ENCODE measurements at places on chromosomes 6 and 20. TPM values are rescaled to one million over a fixed set of nuclear protein-coding genes. Genes with fewer than 3 reads are reported as not detected.
A peak's percentile ranks its signal among the peaks of the same experiment; 100 is the strongest.

DNA sequence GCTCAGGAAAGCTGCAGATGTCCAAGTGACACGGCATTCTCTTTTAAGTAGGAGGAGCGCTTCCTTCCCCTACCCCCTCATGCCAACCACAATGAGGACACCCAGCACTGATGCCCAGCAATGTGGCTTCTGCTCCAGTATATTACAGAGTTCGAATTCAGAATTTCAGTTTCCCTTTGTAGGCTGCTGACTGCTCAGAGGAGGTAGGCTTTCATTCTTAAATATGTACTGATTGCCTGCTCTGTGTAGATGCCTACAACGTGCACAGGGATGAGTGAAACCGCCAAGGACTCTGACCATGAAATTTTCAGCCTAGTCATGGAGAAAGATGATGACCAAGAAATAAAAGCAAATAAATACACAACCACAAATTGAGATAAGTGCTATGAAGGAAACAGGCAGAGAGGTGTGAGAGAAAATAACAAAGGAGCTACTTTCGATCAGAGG, 50.9 kb upstream of the TNFAIP3 start:
- peaks cover 28% of the 10 kb centered on the region for H3K4me1 ChIP-seq
- no peaks in the 10 kb centered on the region for H3K27me3 ChIP-seq
- H3K4me3 ChIP-seq, result no peak overlapping the region
- no peak overlapping the region for H3K27ac ChIP-seq
- no peak for DNase-seq

GRCh38 chr6:144122861-144123260, 27.5 kb upstream of the STX11 start:
- H3K27me3 ChIP-seq, result peaks cover 19% of the 10 kb centered on the region
- no peaks in the 10 kb centered on the region for H3K36me3 ChIP-seq
- H3K27ac ChIP-seq, result no peak overlapping the region

PAX1 gene
- not detected for total RNA-seq

VWA7 gene
- 0.79 TPM for total RNA-seq

DNA sequence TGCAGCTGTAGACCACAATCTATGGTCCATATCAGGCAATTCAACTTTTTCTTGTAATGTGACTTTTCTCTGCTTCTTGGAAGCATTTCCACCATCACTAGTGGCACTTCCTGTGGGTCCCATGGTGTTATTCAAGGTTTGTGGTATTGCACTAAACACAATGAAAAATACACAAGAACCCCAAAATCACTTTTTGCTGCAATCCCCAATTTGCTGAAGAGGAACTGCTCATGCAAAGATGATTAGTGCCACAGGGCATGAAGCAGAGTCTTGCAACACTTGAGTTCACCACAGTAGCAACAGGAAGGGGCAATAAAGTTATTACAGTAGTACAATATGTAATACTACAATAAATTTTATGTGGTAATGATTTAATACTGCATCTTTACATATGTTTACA, 16.8 kb upstream of the TAAR1 start:
- H3K27me3 ChIP-seq, result no peaks in the 10 kb centered on the region
- no peak for DNase-seq
- no peak overlapping the region for H3K27ac ChIP-seq
- no peak overlapping the region for H3K4me3 ChIP-seq

PSMA7 gene
- total RNA-seq, result 531 TPM

GRCh38 chr6:142694054-142694453, 250.9 kb downstream of the HIVEP2 start:
- no peak overlapping the region for H3K4me3 ChIP-seq
- no peak for DNase-seq
- H3K4me1 ChIP-seq, result peaks cover 20% of the 10 kb centered on the region
- no peak overlapping the region for H3K27ac ChIP-seq
- H3K27me3 ChIP-seq, result peaks cover 23% of the 10 kb centered on the region

GRCh38 chr20:47785311-47785853, at the start of gene SULF2:
Gene SULF2 (minus strand): TSS chr20:47785481. CDS start chr20:47757363, 28,118 bp downstream.
- H3K27ac ChIP-seq, result no peak within 1 kb of the TSS
- H3K27me3 ChIP-seq, result peaks cover 6% of the 10 kb centered on the region
- H3K4me3 ChIP-seq, result peak within 1 kb of the TSS; percentile 73
- no peak for DNase-seq
- peaks cover 42% of the 10 kb centered on the region for H3K4me1 ChIP-seq

DNA sequence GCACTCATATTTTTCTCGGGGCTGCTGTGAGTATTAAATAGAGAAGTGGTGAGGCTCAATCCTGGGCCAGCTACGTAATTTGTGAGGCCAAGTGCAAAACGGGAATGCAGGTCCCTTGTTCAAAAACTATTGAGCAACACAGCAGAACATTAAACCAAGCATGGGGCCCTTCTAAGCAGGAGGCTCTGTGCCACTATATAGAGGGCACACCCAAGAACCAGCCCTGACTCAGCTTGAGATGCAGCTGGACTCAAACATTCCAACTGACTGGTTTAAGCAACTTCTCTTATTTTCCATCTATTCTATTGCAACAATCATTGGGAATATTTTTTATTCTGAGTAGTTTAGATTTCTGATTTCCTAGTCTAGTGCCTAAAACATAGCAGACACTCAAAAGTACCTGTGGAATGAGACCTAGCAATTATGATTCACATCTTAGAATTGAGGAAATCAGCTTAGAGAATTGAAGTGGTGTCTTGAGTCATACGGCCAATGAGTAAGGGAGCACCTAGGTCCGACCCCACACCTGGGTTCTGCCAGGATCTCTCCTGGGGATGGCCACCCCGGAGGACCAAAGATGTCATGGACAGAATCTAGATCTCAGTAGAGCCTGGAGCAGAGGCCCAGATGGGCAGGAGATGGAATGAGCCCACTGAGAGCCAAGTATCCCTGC, 1.3 kb downstream of the SIRPB2 start:
- H3K27me3 ChIP-seq, result peaks cover 26% of the 10 kb centered on the region
- no peak overlapping the region for H3K27ac ChIP-seq
- no peak for DNase-seq
- no peaks in the 10 kb centered on the region for H3K36me3 ChIP-seq

GRCh38 chr6:52514514-52514913, 62.3 kb downstream of the TRAM2 start:
- no peaks in the 10 kb centered on the region for H3K27me3 ChIP-seq
- DNase-seq, result no peak
- no peak overlapping the region for H3K4me3 ChIP-seq

HTR1E gene
- not detected for total RNA-seq

DNA sequence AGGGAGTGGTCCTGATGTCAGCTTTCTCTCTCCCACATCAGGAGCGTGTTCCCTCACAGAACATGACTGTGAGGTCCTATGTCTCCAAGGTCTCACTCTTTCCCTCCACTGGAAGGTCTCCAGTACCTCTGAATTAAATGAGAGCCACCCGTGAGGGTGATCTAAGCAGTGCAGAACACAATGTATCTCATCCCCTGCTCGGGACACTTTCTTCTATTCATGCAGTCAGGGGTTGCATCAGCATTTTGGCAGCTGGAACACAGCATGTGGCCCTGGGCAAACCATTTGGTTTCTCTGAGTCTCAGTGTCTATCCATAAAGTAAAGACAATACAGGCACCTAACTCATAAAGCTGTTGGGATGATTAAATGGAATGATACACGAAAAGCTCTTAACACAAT, 34.2 kb downstream of the MAFB start:
- no peak overlapping the region for H3K27ac ChIP-seq
- no peaks in the 10 kb centered on the region for H3K27me3 ChIP-seq
- DNase-seq, result no peak
- H3K36me3 ChIP-seq, result no peaks in the 10 kb centered on the region
- H3K4me1 ChIP-seq, result no peaks in the 10 kb centered on the region

DNA sequence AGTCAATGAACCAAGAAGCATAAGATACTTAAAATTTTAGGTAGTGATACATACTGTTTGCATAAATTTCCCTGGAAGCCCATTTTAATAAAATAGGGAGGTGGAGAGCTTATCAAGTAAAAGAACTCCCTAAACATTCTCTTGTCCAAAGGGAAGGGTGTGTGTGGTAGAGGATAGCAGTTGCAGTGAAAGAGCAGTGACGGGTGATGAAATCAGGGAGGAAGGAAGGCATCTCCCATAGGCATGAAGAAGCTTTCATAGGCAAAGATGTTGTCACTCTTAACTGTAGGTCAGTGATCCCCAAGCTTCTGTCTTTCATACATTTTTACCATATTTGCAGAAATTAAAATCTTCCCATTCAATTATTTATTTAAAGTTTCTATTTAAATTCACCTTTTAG, 60.0 kb upstream of the ZNF831 start:
- no peak for DNase-seq
- no peak overlapping the region for H3K27ac ChIP-seq
- H3K36me3 ChIP-seq, result no peaks in the 10 kb centered on the region

OPRM1 gene
- total RNA-seq, result not detected

COX4I2 gene
- not detected for total RNA-seq

- no peaks in the 10 kb centered on the region for H3K27me3 ChIP-seq
- no peak for DNase-seq
- no peaks in the 10 kb centered on the region for H3K36me3 ChIP-seq
- no peaks in the 10 kb centered on the region for H3K4me1 ChIP-seq
Observed at GRCh38 chr6:136624347-136624746, 74.1 kb upstream of the MAP7 start.

DNA sequence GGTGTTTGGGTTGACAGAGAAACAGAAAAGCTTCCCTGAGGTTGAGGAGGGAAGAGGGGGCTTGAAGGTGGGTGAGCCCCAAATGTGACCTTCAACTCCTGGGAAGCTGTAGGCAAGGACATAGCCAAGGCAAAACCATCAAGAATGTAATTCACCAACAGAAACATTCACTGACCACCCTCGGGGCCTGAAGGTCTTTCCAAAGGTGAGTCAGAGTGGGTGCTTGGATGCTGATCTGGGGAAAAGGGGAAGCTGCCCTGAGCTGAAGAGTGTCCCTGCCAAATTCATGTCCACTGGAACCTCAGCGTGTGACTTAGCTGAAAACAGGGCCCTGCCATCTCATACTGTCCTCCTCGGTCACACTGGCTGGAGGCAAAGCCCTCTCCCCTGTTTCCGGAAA, 234.2 kb upstream of the SULF2 start:
- H3K27me3 ChIP-seq, result no peaks in the 10 kb centered on the region
- no peak for DNase-seq
- H3K36me3 ChIP-seq, result no peaks in the 10 kb centered on the region
- 0 out of 2 replicates have a peak, but pooled peaks cover 6% of the 10 kb centered on the region for H3K4me1 ChIP-seq
- no peak overlapping the region for H3K27ac ChIP-seq

DNA sequence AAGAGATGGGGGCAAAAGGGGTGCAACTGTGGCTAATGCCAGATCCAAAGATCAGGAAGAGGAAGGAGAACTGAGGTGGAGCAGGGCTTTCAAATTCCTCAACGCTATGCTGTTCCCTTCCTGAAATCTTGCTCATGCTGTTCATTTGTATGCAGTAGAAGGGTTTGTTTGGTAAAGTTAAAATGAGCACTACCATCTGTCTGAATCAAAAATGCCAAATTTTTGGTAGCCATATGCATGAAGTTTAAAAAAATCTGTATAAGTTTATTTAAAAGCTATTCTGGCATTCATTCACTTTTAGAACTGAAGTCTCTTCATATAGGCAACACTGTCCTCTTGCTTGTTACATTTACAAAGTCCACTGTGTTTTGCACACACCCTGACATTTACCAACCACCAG, 82.2 kb downstream of the FAM229B start:
- peaks cover 22% of the 10 kb centered on the region for H3K27me3 ChIP-seq
- H3K27ac ChIP-seq, result no peak overlapping the region
- H3K4me3 ChIP-seq, result no peak overlapping the region
- no peaks in the 10 kb centered on the region for H3K36me3 ChIP-seq

DNA sequence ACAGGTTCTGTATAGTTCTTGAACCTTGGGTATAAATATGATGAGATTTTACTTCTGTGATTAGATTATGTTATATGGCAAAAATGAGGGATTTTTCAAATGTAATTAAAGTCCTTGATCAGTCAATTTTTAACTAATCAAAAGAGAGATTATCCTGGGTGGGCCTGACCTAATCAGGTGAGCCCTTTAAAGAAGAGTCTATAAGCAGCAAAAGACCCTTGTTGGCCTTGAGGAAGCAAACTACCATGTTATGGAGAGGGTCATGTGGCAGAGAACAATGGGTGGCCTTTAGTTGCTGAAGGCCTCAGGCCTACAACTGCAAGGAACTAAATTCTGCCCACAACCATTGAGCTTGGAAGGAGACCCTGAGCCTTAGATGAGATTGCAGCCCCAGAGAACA, 102.5 kb upstream of the RIPOR2 start:
- no peaks in the 10 kb centered on the region for H3K27me3 ChIP-seq
- no peaks in the 10 kb centered on the region for H3K36me3 ChIP-seq
- H3K4me3 ChIP-seq, result no peak overlapping the region
- no peak for DNase-seq
- H3K4me1 ChIP-seq, result no peaks in the 10 kb centered on the region
- no peak overlapping the region for H3K27ac ChIP-seq

- H3K27ac ChIP-seq, result no peak overlapping the region
- H3K4me1 ChIP-seq, result peaks cover 43% of the 10 kb centered on the region
- no peaks in the 10 kb centered on the region for H3K27me3 ChIP-seq
- no peak overlapping the region for H3K4me3 ChIP-seq
- H3K36me3 ChIP-seq, result peaks cover 24% of the 10 kb centered on the region
Observed at GRCh38 chr6:13299403-13299821, 28.9 kb downstream of the TBC1D7 start.
